ENCODE measurements at places on chromosomes 1 and 21. TPM values are rescaled to one million over a fixed set of nuclear protein-coding genes. Genes with fewer than 3 reads are reported as not detected.

DNA sequence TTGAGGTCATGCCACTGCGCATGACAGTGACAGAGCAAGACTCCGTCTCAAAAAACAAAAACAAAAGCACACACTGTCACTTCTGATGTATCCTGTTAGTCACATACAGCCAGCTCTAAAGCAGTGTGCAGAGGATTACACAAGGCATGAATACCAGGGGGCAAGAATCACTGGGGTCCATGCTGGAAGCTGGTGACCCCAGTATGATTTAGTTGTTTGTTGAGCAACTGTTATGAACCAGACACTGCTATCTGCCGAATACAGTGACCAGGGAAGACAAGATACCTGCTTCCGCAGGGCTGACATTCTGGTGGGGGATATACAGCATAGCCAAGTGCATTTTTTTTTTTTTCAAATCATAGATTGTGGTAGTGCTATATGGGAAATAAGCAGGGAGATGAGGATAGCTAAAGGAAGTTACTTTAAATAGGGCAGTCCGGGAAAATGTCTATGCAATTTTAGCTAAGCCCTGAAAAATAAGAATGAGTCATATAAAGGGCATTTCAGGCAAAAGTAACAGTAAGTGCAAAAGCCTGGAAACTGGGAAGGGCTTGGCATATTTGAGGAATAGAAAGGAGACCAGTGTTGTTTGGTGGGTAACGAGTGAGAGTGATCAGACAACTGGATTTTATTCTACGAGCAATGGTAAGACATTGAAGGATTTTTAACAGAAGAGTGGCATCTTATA lies 69.7 kb downstream of the ADSS2 start:
- DNase-seq: no peak

Gene PLA2G2D
- polyA plus RNA-seq: 0.08 TPM

- no peak for DNase-seq
Measured at GRCh38 chr1:51032936-51033335, 62.9 kb downstream of the CDKN2C start.

Gene THEM5
- polyA plus RNA-seq: 0.52 TPM

DNA sequence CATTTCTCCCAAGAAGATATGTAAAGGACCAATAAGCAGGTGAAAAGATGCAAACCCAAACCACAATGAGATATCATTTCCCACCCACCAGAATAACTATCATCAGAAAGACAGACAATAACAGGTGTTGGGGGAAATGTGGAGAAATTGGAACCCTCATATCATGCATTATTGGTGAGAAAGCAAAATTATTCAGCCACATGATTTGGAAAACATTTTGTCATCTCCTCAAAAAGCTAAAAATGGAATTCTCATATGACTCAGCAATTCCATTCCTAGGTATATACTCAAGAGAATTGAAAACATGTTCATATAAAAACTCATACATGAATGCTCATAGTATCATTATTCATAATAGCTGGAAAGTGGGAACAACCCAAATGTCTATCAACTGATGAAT lies 25.1 kb upstream of the RNF186 start:
- no peak for DNase-seq

Gene NBPF26
- polyA plus RNA-seq: 17.0 TPM

GRCh38 chr21:36250423-36251075 lies 69.4 kb upstream of the MORC3 start:
- DNase-seq: no peak

- no peak for DNase-seq
Measured at GRCh38 chr21:41953831-41954653, at the start of gene C2CD2. Gene C2CD2, minus strand, starts transcription at chr21:41954018. Its CDS starts 370 bp downstream, at chr21:41953648.

Gene GNPAT
- polyA plus RNA-seq: 82.2 TPM

- DNase-seq: no peak
Measured at GRCh38 chr1:158951956-158952355, 20.6 kb downstream of the PYHIN1 start.

Gene HTR1D
- polyA plus RNA-seq: 0.23 TPM

Gene RNU1-2
- 1.9 TPM for polyA plus RNA-seq

Measured in left kidney (tissue), 8 donors.